ENCODE measurements at places on chromosomes 6 and 20.

DNA sequence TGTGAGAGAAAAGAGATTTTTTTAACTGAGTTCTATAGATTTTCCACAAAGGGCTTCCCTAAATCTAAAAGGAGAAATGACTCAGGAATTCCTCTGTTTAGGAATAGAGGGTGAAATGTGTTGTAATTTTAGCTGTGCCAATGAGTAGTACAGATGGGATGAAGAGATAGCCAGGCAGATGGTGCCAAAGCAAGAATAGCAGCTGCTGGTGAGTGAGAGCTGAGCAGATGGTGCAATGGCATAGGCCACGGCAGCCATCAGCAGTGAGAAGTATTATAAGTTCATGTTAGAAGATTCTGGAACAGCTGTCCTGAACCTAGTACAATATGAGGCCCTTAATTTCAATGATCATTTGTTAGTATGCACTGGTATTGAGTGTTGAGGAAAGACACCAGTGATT is 40.2 kb upstream of the CRISP1 start:
- DNase-seq = no peak

DNA sequence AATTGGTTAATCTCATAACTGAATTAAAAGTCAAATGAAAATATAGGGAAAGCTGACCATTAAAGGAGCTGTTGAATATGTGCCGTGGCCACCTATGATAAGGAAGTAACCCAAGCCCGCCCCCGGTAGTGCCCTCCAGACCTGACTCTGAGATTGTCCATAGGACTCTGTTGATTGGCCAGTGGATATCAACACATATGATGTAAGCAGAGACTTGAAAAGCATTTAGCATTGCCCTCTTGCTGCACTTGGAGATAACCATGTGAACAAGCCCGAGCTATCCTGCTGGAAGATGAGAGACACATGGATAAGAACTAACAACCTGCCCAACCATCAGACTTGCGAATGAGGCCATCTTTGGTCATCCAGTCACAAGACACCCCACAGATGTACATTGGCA is 83.2 kb downstream of the LINC00237 start:
- DNase-seq = no peak

GRCh38 chr6:105227295-105227767 is 47.5 kb upstream of the POPDC3 start:
- no peak for DNase-seq

DNA sequence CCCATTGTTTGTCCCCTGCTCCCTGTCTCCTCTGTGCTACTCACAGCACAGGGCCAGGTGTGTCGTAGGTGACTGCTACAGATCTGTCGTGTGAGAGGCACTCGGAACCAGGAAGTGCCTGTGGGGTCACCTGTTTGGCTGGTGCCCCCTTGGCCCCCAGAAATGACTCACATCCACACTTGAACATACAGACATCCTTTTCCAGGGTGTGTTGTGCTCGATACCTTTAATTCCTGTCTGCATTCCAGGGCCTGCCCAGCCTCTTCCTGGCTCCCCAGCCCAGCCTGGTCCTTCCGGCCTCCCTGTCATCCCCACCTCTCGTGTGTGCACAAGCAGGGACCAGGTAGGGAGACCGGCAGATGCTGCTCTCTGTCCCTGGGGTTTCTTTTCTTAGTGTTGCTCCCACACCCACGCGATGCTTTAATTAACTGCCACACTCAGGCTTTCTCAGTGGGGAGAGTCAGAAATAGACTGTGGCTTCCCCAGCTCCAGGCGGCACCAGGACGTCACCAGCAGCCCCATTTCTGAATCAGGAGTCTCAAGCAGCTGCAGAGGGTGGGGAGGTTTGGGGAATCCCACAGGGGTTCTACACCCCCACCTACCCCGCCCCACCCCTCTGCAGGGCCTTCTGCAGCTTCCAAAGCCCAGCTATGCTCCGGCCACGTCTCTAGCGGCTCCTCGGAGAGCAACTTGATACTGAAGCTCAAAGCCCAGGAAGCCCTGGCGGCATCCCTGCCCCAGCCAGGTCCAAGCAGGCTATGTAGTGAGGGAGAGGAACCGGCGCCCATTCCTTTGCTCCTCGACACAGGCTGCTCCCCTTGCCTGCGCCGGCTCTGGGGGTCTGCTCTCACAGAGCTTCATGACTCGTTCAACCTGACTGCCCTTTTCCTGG is 102.2 kb downstream of the SYCP2 start:
- no peak for DNase-seq

DNA sequence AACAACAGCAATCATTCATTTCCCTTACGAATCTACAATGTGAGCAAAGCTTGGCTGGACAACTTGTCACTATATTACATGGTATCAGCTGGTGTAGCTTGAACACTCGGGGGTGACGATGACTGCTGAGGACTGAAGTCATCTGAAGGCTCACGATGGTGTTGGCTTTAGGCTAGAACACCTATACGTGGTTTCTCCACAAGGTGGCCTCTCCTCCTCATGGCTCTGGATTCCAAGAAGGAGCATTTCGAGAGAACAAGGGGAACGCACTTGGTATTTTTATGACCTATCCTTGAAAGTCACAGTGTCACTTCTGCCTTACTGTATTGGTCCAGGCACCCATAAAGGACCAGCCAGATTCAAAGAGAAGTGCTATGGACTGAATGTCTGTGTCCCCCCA is 37.5 kb upstream of the ADGRF1 start:
- DNase-seq = no peak

Data from EH (cell line).